ENCODE measurements at places on chromosomes 7 and 10. TPM values are rescaled to one million over a fixed set of nuclear protein-coding genes. Genes with fewer than 3 reads are reported as not detected.

Gene CUZD1
- total RNA-seq = 0.47 TPM

Gene SH2D4B
- not detected for total RNA-seq

Gene CYP51A1
- 154 TPM for total RNA-seq

Gene ARID5B
- total RNA-seq = 39.2 TPM

Gene CCDC172
- not detected for total RNA-seq

Gene TMEM72
- total RNA-seq = not detected

Gene ZPBP
- total RNA-seq = not detected

Gene ZNF273
- 2.1 TPM for total RNA-seq

Gene STEAP4
- total RNA-seq = under 0.01 TPM

Gene VAX1
- total RNA-seq = not detected

Gene CRTAC1
- not detected for total RNA-seq

Gene SPDYE17
- not detected for total RNA-seq

Gene LIPJ
- 0.16 TPM for total RNA-seq

Gene CELF2
- 4.4 TPM for total RNA-seq

Gene CCDC3
- 0.16 TPM for total RNA-seq

Gene AKR1D1
- total RNA-seq = not detected

Gene WASHC2C
- total RNA-seq = 67.8 TPM

Gene ETV1
- 28.7 TPM for total RNA-seq

Gene KCNMA1
- 70.6 TPM for total RNA-seq

Gene TRDMT1
- 3.8 TPM for total RNA-seq

Gene DMBT1
- total RNA-seq = under 0.01 TPM

Gene RPP38
- total RNA-seq = 8.5 TPM

Gene NPSR1
- not detected for total RNA-seq

Gene AGBL3
- 0.52 TPM for total RNA-seq

Gene PLEKHS1
- not detected for total RNA-seq

Gene SEMA4G
- total RNA-seq = 1.6 TPM

Gene CRCP
- 41.3 TPM for total RNA-seq

Gene HOXA4
- 0.47 TPM for total RNA-seq

Gene TMEM236
- not detected for total RNA-seq

Gene SORBS1
- 0.16 TPM for total RNA-seq

Gene FAM24B
- 10.7 TPM for total RNA-seq

Gene STAG3
- 0.32 TPM for total RNA-seq

Gene MALRD1
- 0.16 TPM for total RNA-seq

Gene RPEL1
- under 0.01 TPM for total RNA-seq

Gene PDZD7
- 2.0 TPM for total RNA-seq

Gene H2BK1
- total RNA-seq = not detected

Gene ITPRID1
- not detected for total RNA-seq

Gene SERPINE1
- 37.9 TPM for total RNA-seq

Gene GPR26
- total RNA-seq = not detected

Gene MEOX2
- 0.16 TPM for total RNA-seq

Gene NUDT13
- total RNA-seq = 1.5 TPM

Gene TRIM56
- total RNA-seq = 36.1 TPM

Gene NYAP1
- 2.0 TPM for total RNA-seq

Gene CALCR
- not detected for total RNA-seq

Gene GPC2
- 1.5 TPM for total RNA-seq

Gene FAM24A
- not detected for total RNA-seq

Gene CCL24
- total RNA-seq = not detected

Gene CHAT
- total RNA-seq = not detected

Gene ANXA8L1
- total RNA-seq = 0.17 TPM

Gene ACTL6B
- not detected for total RNA-seq

Gene IGFBP3
- 21.3 TPM for total RNA-seq

Gene C7orf57
- total RNA-seq = not detected

Gene ADRA2A
- not detected for total RNA-seq

Data from bronchial smooth muscle cell (primary cell).